Activated CD4-positive, alpha-beta memory T cell treated with anti-CD3 and anti-CD28 coated beads, Interleukin-2, amount 10 ng/mL, durations not matched to agents 7 days and 5 days (primary cell): ENCODE measurements at places on chromosomes 4 and X. TPM values are rescaled to one million over a fixed set of nuclear protein-coding genes. Genes with fewer than 3 reads are reported as not detected.

The HEPH gene
- total RNA-seq = not detected

The EIF2S3 gene
- 172 TPM for total RNA-seq

The NAP1L3 gene
- total RNA-seq = 1.0 TPM

The F8A3 gene
- 0.50 TPM for total RNA-seq

GRCh38 chr4:14871676-14872430, 130.4 kb upstream of the CPEB2 start:
- DNase-seq = no peak

- DNase-seq = no peak
Observed at GRCh38 chrX:2875798-2876399, 47.2 kb downstream of the GYG2 start.

DNA sequence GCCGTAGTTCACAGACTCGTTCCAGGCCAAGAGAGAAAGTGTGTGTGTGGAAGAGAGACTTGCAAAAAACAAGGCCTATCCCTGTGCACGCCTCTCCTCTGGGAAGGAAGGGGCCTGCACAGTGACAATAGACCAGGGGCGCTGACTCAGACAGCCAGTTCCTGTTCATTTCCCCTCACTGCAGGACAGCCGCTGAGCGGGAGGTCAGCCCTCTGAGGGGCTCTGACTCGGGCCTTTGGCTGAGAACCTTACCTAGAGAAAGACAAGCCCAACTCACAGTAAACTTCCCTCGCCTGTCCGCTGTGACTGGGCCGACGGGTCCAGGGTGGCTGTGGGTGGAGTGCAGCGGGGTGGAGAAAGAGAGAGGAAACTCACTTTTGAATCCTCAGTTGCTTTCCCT, 52.1 kb downstream of the RTL5 start:
- no peak for DNase-seq

DNA sequence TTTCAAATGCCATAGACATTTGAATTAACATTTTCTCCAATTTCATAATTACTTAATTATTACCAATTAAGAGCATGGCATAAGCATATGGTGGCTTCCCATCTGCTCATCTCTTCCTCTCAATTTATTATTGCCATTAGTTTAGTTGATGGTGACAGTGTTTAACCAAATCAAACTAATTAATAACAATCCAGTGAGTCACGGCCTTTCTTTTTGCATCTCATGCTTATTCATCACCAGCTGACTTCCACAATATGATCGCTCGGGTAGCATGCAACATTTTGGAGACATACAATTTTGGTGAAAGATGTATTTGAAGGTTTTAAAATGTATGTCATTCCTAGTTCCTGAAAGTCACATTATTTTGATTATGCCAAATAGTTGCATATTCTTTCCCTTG, 172.8 kb upstream of the TACR3 start:
- no peak for DNase-seq

DNA sequence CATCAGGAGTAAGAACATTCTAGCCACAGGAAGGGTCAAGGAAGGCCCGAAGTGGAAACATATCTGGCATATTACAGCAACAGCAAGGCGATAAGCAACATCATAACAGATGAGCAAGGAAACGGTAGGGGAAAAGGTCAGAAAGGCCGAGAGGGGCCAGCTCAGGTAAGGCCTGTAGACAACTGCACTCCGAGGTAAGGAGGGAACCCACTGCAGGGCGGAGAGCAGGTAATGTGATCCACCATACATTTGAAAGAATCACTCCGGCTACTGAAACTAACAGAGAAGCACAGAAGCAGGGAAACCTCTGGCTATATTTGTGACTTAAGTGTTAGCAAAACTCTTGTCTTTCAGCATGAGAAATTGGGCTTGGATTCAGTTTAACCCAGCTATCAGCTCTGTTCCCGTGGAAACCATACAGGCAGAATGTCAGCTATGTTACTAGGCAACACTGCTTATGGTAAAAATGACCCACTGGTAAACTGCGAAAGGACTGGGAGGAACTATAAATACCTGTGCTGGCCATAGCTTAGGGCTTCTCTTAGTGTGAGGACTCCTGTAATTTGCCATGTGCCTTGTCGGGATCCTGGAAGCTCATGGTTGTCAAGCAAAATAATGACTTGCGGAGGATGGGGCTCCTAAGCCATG, 31.0 kb downstream of the FRYL start:
- DNase-seq = no peak

GRCh38 chrX:9376111-9376510, 88.7 kb upstream of the TBL1X start:
- no peak for DNase-seq

- DNase-seq = no peak
Observed at GRCh38 chr4:102901804-102902203, 33.0 kb downstream of the CISD2 start.

DNA sequence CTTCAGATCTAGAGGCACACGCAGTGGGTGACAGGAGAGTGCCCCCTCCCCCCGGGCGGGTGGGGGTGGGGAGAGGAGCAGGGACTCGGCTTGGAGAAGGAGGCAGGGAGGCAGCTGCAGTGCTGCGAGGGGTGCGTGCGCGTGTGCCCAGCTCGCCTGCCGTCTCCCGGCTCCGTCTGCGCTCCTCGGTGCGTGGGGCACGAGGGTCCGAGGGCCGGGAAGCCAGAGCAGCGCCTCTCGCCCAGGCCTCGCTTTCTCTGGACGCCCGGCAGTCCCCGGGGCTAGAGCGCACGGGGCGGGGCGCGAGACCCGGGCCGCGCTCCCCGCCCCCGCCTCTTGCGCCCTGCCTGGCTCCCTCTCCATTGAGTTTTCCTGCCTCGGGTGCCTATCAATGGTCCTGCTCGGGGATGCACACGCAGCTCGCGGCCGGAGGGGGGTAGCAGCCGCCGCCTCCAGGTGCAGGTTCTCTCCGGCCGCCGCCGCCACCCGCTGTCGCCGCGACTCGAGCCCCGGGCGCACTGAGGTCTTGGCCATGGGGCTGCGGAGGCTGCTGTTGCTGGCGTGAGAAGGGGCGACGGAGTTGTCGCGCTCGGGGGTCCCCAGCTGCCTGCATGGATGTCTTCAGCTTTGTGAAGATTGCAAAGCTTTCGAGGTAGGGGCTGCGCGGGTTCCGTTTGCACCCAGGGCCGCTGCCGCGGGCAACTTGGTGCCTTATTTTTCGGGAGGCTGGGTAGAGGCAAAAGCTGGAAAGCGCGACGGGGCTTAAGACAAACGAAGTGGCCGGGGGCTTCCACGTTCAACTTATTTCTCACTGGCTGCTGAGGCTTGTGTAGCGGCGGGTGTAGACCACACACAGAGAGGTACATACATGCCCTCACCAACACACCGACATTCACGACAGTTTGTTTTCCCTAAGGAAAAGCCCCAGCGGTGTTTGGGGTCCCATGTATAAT, at the start of gene FRMPD4:
TSS of gene FRMPD4 (plus strand) at position 113 of the 953 bp plus-strand sequence. CDS start at position 612, 499 bp downstream.
- no peak for DNase-seq

DNA sequence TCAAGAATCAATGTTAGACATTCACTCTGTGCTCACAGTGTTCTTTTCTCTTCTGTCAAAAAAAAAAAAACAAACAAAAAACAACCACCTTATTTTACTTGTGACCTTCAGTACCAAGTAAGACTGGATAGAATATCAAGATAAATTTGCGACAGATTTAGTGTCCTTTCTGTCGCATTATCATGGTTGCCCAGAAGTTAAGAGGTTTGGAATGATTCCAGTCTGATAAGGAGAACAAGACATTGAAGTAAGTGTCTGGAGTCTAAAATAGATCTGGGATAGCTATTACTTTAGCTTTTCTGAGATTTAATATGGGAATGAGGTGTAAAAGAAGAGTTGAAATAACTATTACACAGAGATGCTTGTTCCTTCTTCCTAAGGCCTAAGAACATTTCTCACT, 31.7 kb downstream of the SNCA start:
- DNase-seq = no peak

DNA sequence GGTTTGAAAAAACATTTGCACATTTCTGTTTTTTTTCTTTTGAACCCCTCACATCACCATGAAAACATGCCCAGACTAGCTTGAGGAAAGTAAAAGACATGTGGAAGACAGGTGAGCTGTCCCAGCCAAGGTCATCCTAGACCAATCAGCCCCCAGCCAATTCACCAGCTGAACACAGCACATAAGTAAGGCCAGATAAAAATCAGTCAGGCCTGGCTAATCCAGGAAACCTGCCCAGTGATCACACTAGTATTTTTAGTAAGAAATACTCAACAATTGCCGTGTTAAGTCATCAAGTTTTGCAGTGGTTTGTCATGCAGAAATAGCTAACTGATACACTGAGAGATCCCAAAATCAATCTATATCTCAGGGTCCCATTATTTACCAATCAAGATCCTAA, 4.4 kb upstream of the SMR3A start:
- DNase-seq = no peak

GRCh38 chr4:3237266-3237665, 11.7 kb upstream of the MSANTD1 start:
- no peak for DNase-seq

- DNase-seq = no peak
Observed at GRCh38 chrX:30787012-30787411, 102.0 kb downstream of the TAB3 start.

DNA sequence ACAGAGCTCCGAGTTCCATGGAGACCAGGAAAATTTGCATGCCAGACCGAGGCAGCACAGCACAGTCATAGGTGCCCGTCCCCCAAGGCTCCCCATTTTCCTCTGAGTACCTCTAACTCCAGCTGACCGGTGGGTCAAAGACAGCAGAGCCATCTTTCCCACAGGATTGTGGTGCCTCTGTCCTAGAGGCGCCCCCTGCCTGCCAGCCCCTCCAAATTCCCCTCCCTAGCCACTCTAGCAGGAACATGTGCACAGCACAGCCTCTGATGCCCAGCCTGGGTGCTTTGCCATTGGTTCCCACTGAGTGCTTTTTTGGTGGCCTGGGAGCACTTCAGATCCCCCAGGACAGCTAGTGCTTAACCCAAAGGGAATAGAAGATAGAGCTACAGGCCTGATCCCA, 368.5 kb upstream of the PABPC5 start:
- no peak for DNase-seq

DNA sequence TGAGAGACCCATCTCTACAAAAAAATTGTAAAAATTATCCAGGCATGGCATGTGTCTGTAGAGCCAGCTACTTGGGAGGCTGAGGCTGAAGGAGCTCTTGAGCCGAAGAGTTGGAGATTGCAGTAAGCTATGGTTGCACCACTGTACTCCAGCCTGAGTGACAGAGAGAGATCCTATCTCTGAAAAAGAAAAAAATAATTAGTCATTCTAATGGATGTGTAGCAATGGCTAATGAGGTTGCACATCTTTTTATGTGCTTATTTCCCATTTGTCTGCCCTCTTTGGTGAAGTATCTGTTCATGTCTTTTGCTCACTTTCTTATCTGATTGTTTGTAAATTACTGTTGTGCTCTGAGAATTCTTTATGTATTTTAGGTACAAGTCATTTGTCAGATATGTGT, 19.0 kb upstream of the MAML3 start:
- DNase-seq = no peak

- no peak for DNase-seq
Observed at GRCh38 chr4:151000747-151001429, 14.2 kb downstream of the LRBA start.

GRCh38 chr4:81449015-81449414, 22.7 kb downstream of the RASGEF1B start:
- DNase-seq = no peak

DNA sequence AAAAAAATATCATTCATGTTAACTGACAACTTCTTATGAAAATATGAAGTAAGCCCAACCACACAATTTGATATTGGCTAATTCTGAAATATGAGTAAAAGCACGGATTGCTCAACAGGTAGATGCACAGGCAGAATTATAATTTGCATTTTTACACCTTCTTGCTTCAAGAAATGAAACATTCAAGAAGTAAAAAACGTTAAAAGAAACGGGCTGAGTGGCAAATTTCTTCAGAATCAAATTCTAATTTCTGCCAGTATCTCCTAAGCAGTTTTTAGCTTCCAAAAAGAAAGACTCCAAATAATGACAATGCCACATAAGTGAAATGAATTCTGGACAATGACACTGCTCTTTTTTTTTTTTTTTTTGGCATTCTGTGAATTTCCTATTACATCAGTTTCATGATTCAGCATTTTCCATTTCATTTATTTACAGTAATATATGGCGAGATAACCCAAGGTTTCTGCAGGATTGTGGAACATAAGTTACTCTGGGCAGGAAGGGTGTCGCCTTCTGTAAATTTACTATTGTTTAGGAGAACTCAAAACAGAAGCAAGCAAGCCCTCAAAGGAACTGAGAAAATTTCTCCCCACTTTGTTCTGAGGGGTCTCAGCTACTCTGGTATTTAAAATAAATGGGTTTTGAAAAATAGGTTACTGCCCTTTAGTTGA, 1.4 kb downstream of the SEL1L3 start:
- no peak for DNase-seq

DNA sequence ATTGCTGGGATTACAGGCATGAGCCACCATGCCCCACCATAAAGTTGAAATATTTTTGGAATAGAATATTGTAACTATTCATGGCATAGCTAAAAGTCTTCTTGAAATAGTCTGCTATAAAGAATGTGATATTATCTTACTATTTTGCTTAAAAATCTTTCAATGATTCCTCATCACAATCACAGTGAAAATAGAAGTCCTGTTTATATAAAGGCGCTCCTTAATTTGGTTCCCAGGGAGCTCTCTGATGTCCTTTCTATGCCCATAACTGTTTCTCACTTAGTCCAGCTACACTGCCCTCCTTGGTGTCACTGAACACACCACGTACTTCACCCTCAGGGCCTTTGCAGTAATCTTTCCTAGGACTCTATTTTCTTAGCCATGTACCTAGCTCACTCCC, 331.7 kb upstream of the GIMD1 start:
- no peak for DNase-seq

GRCh38 chr4:92382128-92382527, 78.4 kb downstream of the GRID2 start:
- no peak for DNase-seq

GRCh38 chrX:118976599-118977340, 2.4 kb downstream of the LONRF3 start:
- peak; percentile 19 for DNase-seq

GRCh38 chr4:137345597-137345996, 186.7 kb downstream of the PCDH18 start:
- no peak for DNase-seq

- DNase-seq = no peak
Observed at GRCh38 chr4:123412700-123413512, 16.3 kb downstream of the SPRY1 start.

- no peak for DNase-seq
Observed at GRCh38 chrX:77572322-77572721, 125.1 kb downstream of the FGF16 start.

GRCh38 chr4:101264993-101265815, 82.1 kb downstream of the PPP3CA start:
- DNase-seq = no peak

DNA sequence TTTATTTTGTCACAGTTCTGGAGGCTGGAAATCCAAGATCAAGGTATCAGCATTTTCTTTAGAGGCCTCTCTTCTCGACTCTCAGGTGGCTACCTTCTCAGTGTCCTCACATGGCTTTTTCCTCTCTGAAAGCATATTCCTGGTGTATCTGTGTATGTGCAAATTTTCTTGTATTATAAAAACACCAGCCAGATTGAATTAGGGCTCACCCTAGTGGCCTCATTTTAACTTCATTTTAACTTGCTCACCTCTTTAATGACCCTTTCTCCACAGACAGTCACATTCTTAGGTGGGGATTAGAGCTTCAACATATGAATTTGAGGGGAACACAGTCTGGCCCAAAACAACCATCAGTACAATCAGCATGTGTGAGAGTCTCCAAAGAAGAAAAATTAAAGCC, 542.4 kb upstream of the FAM241A start:
- DNase-seq = no peak
